ENCODE measurements at places on chromosomes 2 and 18.
A peak's percentile ranks its signal among the peaks of the same experiment; 100 is the strongest.

GRCh38 chr2:49035481-49035880 lies 118.8 kb downstream of the FSHR start:
- no peak for DNase-seq

- no peak for DNase-seq
Measured at GRCh38 chr2:234747032-234747431, 204.8 kb upstream of the SH3BP4 start.

- DNase-seq, result no peak
Measured at GRCh38 chr18:63736876-63737275, 34.1 kb downstream of the SERPINB11 start.

DNA sequence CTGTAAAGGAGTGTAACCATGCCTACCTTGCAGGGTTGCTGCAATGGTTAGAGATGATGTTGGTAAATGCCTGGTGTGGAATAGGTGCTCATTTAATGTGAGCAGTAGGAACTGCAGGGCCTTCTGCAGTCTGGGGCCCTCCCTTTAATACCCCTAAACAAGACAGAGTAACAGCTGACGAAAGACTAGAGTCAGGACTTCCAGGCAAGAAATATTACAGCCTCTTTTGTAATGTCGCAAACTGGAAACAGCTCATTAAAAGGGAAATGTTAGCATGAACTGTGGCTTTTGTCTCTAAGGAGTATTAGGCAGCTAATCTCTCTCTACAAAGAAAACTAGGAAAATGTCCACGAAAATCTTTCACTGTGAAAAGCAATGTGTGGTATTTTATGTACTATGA lies 26.0 kb downstream of the MARCO start:
- DNase-seq, result no peak

GRCh38 chr2:163859951-163860350 lies 124.1 kb upstream of the FIGN start:
- no peak for DNase-seq

DNA sequence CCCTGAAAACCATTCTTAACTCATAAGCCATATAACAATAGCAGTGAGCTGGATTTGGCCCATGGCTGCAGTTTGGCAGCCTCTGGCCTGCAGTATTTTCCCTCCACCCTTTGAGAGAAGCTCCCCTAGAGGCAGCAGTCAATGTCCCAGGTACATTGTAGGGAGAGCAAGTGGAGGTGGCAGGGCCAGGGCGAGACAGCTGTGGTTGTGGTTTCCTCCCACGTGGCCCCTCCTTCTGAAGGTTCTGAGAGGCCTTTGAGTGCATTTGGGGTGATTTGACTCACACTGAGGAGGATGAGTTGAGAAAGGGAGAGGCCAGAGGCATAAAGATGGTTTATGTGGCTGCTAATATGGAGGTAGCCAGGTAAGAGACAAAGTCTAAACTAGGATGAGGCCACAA lies 45.5 kb upstream of the LDAH start:
- DNase-seq, result no peak

GRCh38 chr2:75728614-75729419 lies 18.1 kb upstream of the GCFC2 start:
- no peak for DNase-seq

- DNase-seq, result no peak
Measured at GRCh38 chr18:37975446-37975845, 409.8 kb upstream of the CELF4 start.

- no peak for DNase-seq
Measured at GRCh38 chr18:52069201-52069600, 270.8 kb upstream of the DCC start.

GRCh38 chr18:23498877-23499276 lies 4.4 kb upstream of the RMC1 start:
- DNase-seq, result peak; percentile 68

GRCh38 chr18:39701055-39701783 lies 2135.6 kb upstream of the CELF4 start:
- no peak for DNase-seq

DNA sequence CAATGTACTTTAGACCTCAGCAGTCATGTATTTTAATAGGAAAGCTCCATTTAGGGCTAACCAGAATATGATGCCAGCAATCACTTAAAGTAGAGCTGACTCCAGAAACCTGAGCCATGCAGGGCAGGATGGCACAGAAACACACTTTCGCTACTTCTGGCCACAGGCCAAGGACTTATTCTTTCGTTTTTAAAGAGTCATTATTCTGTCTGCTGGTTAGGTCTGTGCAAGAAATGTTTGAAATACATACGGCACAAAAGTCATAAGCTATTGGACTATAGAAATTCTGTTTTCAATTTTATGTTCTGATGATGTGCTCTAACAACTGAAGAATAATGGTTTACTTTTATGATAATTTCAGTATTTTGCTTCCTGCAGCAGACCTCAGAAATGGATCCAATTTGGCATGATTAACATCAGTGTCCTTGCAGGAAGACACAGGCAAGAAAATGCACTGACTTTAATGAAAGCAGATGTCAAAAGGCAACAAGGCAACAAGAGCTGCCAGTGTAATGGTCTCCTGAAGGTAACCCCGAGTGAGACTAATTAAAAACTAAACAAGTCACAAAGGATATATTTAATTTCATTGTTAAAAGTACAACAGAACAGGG lies 114.4 kb upstream of the CHRNA1 start:
- no peak for DNase-seq

- no peak for DNase-seq
Measured at GRCh38 chr18:46297621-46298020, 193.4 kb downstream of the HAUS1 start.

- DNase-seq, result no peak
Measured at GRCh38 chr18:58635891-58636290, 7.0 kb upstream of the ALPK2 start.

- peak; percentile 87 for DNase-seq
Measured at GRCh38 chr18:57447154-57447621, 12.0 kb downstream of the ONECUT2 start.

- DNase-seq, result no peak
Measured at GRCh38 chr18:50360611-50361010, 14.2 kb upstream of the SKA1 start.

GRCh38 chr18:62982600-62983251 lies 267.4 kb downstream of the PHLPP1 start:
- DNase-seq, result peak; percentile 57

GRCh38 chr2:51528156-51528555 lies 496.2 kb upstream of the NRXN1 start:
- no peak for DNase-seq

DNA sequence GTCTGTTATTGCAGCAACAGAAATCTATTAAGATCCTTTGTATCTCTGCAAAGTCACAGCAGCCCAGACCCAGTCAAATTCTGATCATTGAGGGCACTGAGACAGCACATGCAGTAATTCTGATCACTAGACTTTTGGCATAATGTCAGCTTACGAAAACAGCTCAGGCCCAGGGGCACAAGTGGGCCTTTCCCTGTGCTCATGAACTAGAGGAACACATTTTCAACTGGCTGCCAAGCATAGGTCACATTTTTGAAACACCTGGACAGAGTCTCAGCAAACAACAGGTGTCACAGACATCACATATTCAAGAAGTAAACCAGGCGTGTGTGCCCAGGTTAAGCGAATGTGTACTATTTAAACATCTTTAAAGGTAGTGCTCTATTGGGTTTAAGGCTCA lies 13.7 kb downstream of the DOCK10 start:
- DNase-seq, result no peak

GRCh38 chr2:230600285-230600684 lies 112.4 kb upstream of the CAB39 start:
- no peak for DNase-seq

DNA sequence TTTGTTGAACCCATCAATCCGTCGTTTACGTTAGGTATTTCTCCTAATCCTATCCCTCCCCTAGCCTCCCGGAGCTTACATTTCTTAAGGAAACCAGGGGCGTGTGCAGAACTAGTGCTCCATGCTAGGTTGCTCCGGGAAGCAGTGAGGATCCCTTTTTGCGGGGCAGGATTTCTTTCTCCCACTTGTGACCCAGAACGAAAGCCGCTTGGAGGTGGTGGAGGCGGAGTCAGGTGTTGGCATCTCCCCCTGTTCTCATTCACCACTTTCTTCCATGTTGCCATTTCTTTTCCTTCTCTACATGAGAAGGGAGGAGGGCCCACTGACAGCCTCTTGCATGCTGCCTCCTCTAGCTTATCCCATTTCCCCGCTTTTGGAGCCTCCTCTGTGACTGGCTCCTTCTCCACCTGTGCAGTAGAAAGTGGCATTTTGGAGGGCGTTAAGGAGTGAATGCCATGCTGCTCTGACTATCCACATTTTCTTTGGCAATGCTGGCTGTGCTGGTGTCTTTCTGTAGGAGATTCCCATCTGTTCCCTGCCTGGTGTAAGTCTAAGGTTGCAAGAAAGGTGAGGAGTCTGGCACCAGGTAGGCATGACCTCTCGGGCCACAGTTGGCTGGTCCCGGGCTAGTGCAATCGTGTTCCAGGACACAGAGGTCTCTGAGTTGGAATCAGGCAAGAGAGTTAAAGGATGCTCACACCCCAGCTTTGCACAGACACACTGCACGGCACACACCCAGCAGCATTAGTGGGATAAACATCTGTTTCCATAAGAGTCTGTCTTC lies 89.5 kb downstream of the ACKR3 start:
- no peak for DNase-seq

- DNase-seq, result no peak
Measured at GRCh38 chr2:41859615-41860514, 188.0 kb upstream of the PKDCC start.

DNA sequence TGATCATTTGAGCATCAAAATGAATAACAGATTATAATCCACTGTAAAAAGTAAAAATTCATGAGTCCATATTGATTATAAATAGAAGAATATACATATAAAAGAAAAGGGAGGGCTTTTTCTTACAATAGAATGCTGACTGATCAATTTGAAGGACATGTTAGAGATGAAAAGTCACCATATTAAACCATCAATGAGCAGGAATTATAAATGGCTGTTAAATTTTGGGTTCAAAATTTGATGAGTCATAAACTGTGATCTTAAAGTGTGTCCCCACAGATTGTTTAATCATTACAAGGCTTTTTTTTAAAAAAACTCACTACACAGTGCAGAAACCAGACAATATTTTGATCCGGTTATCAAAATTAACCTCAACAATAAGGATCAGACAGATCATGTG lies 434.5 kb downstream of the BCL11A start:
- no peak for DNase-seq

DNA sequence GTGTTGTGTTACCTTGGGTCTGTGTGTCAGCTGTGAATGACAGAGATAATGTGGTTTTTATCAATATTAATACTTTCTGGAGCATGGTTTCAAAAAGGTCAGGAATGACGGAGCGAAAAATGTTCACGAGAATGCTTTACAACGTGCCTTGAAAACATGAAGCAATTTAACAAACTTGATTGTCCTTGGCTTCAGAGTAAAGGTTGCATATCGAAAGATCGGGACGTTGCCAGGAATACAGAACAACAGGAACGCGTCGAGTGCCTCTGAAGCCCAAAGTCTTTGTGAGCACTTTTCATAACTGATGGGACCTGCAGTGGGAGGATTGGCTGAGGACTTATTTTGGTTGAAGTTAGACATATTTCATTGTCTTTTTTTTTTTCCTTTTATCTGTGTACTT lies 206.1 kb downstream of the ZNF407 start:
- DNase-seq, result no peak

GRCh38 chr18:61734396-61734795 lies 158.4 kb downstream of the RNF152 start:
- no peak for DNase-seq

- no peak for DNase-seq
Measured at GRCh38 chr2:218024871-218025270, 22.1 kb upstream of the TNS1 start.

DNA sequence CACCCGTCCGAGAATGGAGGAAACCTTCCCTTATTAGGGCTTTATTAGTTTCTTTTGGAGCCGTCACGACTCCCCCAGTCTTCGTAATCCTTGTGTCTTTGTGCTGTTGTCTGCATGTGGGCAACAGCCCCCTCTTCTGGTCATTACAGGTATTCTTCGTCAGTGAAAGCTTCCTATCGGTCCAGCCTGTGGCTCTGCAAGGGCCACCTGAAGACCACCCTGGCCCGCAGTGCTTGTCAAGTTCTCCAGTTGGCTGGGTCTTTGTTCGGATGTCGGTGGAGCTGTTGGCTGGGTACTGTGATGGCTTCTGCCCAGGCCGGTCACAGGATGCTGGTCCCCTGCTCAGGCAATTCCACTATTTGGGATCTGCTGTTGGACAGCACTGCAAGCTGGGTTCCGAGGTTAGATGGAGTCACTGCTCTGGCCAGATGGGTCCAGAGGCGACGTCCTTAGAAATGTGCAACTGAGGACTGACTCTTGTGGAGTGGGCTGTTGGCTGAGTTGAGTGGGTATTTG lies 19.2 kb downstream of the E2F6 start:
- peak; percentile 71 for DNase-seq

GRCh38 chr2:238714038-238714528 lies 133.8 kb upstream of the TWIST2 start:
- no peak for DNase-seq

DNA sequence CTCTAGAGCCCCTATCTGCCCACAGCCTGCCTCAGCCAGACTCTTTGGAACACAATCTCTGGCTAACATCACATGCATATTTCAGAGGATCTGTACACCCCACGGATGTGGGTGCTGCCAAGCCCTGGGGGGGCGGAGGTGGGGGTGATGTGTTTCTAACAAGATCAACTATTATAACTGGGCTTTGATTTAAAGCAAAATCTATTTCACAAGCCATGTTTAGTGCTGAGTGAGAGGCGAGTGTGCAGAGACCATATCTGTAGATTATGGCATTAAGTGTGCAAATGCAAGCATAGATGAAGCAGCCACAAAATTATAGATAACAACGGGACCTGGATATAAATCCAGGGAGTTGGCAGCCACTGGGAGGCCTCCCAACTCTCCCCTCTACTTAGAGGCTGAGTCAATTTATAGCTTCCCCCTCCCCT lies 135.8 kb upstream of the SMAD2 start:
- DNase-seq, result no peak

DNA sequence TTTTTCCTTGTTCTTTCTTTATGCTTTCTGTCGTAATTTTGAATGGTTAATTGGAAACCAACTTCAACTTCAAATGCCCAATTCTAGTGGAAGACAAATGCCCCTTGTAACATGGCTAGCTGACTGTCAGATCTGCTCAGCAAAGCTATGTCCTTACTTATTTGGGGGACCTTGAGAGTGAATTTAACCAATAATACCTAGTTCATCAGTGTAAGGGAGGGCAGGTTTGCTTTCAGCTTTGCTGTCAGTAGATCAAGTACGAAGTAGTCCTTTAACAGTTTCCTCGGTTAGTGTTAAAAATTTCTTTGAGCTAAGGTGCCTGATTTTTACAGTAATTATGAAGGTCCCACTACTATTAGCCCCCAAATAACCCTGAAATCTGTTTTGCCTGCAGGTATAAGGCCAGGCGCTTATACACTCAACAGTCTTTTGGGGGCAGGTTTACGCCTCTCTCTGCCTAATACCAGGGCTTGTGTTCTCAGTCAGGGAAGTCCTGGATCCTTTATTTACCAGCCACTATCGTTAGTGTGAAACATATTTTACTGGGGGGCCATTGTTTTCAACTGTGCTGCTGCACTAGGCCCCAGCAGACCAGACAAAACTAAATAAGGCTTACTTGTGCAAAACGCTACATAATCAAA lies 165.1 kb upstream of the KCNJ3 start:
- no peak for DNase-seq

DNA sequence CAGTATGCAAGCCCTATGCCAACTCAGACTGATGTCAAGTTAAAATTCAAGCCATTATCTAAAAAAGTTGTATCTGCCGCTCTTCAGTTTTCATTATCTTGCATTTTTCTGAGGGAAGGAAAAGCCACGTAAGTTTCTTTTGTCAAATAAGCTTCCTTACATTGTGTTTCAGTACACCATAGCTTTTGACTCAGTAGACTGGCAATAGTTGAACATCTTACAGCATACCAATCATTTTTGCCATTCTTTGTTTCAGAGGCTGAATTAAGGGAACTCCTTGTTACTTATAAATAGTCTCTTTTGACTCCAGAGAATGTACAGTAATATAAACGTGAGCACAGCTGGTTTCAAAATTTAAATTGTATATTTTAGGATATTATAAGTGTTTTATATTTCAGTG lies 120.6 kb downstream of the EHBP1 start:
- no peak for DNase-seq

Data from neural crest cell (in vitro differentiated cells).